ENCODE measurements at places on chromosomes 16 and 17. TPM values are rescaled to one million over a fixed set of nuclear protein-coding genes. Genes with fewer than 3 reads are reported as not detected.

Gene TMEM235
- total RNA-seq = 0.10 TPM

Gene ABHD15
- 16.2 TPM for total RNA-seq

Gene ABCA3
- total RNA-seq = 0.10 TPM

Gene C17orf113
- 0.49 TPM for total RNA-seq

Gene MT1F
- not detected for total RNA-seq

GRCh38 chr17:63041722-63042121 lies 75.7 kb downstream of the TANC2 start:
- peak overlapping the region; percentile 18 for H3K27ac ChIP-seq
- no peaks in the 10 kb centered on the region for H3K36me3 ChIP-seq
- H3K27me3 ChIP-seq = no peaks in the 10 kb centered on the region
- peak overlapping the region; percentile 5 for H3K4me3 ChIP-seq
- peaks cover 22% of the 10 kb centered on the region for H3K4me1 ChIP-seq

GRCh38 chr17:7232114-7232513 lies 2.2 kb downstream of the DVL2 start:
- no peak overlapping the region for H3K27ac ChIP-seq
- peaks cover 10% of the 10 kb centered on the region for H3K36me3 ChIP-seq
- DNase-seq = no peak
- 0 out of 2 replicates have a peak overlapping the region, but pooled peaks have one; percentile 74 for H3K4me3 ChIP-seq
- H3K27me3 ChIP-seq = no peaks in the 10 kb centered on the region
- H3K4me1 ChIP-seq = no peaks in the 10 kb centered on the region

GRCh38 chr16:67936124-67936879 lies at the start of gene PSMB10:
PSMB10 (minus strand) TSS chr16:67936850; CDS start chr16:67936749, 101 bp downstream.
- peak within 1 kb of the TSS; percentile 57 for H3K27ac ChIP-seq
- H3K4me1 ChIP-seq = 0 out of 2 replicates have a peak, but pooled peaks cover 5% of the 10 kb centered on the region
- no peaks in the 10 kb centered on the region for H3K27me3 ChIP-seq
- peak; percentile 43 for DNase-seq

DNA sequence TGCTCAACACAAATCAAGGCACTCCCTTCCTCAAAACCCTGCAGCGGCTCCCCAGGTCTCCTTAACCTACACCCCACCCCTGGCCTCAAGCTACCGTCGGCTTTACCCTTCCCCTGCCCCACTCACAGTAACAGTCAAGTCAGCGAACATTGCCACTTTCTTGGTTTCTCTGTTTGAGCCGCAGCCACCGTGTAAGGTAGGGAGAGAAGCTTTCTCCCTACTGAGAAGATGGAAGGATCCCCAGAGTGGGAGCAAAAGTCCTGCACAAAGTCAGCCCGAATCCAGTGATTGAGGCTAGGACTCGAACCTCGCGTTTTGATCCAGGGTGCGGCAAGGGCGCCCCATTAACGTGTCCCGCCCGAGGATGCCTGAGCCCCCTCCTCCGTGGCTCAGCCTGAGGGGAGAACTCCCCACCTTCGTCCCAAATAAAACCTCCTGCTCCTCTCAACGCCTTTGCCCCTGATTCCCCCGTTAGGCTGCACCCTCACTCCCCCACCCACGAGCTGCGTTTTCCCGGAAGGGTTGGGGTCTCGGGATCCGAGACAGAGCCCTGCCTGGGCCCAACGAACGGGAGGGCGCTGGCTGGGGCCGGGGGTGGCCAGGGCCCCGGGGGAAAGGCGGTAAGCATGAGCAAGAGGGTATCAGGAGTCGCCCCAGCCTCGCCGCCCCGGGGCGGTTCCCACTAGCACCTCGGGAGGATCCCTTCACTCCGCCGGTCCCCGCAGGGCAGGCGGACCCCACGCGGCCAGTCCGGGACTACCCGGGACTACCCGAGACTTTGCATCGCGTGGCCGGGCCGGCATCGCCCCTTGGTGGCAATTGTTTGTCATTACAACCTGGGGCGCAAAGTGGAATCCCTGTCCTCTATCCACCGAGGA lies 9.9 kb upstream of the NAGS start:
- H3K36me3 ChIP-seq = no peaks in the 10 kb centered on the region
- H3K27me3 ChIP-seq = peaks cover 16% of the 10 kb centered on the region
- no peaks in the 10 kb centered on the region for H3K4me1 ChIP-seq
- no peak overlapping the region for H3K27ac ChIP-seq

DNA sequence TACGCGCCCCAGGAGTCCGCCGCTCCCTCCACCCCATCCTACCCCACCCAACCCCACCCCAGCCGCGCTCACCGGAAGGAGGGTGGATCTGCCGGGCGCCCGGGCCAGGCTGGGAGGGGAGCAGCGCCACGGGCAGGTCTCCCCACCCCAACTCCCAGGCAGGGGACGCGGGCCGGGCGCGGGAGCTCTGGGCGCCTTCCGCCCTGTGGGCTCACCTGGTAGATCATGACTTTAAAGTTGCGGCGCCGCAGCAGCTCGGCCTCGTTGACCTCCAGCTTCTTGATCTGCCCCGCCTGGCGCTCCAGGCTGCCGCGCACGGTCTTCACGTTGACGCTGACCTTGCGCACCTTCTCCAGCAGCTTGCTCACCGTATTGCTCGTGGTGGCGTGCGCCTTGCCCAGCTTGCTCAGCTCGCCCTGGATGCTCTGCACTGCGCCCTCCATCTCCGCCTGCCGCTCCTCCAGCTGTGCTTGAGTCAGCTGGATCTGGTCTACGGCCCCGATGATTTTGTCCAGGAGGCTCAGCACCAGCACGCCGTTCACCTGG lies 571 bp downstream of the CAVIN1 start:
- H3K27me3 ChIP-seq = no peaks in the 10 kb centered on the region
- 0 out of 2 replicates have a peak, but pooled peaks cover 7% of the 10 kb centered on the region for H3K4me1 ChIP-seq
- H3K4me3 ChIP-seq = peak overlapping the region; percentile 72
- peak overlapping the region; percentile 64 for H3K27ac ChIP-seq
- DNase-seq = peak; percentile 63

DNA sequence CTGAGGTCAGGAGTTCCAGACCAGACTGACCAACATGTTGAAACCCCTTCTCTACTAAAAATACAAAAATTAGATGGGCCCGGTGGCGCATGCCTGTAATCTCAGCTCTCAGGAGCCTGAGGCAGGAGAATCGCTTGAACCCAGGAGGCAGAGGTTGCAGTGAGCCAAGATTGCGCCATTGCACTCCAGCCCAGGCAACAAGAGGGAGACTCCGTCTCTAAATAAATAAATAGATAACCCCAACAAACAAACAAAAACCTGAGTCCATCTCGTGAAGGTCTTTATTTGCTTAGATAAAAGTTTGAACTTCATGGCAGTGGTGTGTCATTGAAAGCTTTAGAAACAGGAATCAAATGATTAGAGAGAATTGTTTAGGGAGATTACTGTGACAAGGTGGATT lies 167.4 kb downstream of the BCAS3 start:
- H3K27ac ChIP-seq = no peak overlapping the region
- H3K27me3 ChIP-seq = no peaks in the 10 kb centered on the region
- no peaks in the 10 kb centered on the region for H3K4me1 ChIP-seq
- no peak overlapping the region for H3K4me3 ChIP-seq

GRCh38 chr17:82870091-82870491 lies 30.3 kb upstream of the ZNF750 start:
- DNase-seq = no peak
- no peak overlapping the region for H3K4me3 ChIP-seq
- H3K27ac ChIP-seq = no peak overlapping the region
- H3K36me3 ChIP-seq = peaks cover 37% of the 10 kb centered on the region

GRCh38 chr16:19138601-19139000 lies 24.8 kb downstream of the ITPRIPL2 start:
- no peaks in the 10 kb centered on the region for H3K36me3 ChIP-seq
- no peak overlapping the region for H3K27ac ChIP-seq
- H3K4me3 ChIP-seq = no peak overlapping the region

DNA sequence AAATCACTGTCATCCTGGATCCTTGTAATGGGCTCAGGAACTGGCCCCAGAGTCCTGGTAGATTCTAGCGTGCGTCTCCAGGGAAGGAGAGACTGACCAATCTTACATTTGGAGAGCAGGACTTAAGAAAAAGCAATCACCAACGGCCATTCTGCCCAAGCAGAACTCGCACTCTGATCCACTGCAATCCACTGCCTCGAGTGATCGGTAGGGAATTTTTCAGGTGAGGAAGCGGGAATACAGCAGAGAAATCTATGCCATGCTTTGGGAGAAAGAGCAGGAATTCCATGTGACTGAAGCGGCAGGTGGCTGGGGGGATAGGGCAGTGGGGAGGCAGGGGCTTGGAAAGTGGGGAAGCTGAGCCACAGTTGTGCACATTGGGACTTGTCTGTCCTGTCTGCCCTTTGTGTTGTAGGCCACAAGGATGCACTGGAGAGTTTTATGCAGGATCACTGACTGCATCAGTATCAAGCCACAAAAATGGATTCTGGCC lies 143.9 kb upstream of the HS3ST2 start:
- DNase-seq = no peak
- no peak overlapping the region for H3K27ac ChIP-seq
- H3K36me3 ChIP-seq = no peaks in the 10 kb centered on the region
- no peaks in the 10 kb centered on the region for H3K27me3 ChIP-seq
- peak overlapping the region; percentile 42 for H3K4me3 ChIP-seq
- H3K4me1 ChIP-seq = peaks cover 5% of the 10 kb centered on the region

DNA sequence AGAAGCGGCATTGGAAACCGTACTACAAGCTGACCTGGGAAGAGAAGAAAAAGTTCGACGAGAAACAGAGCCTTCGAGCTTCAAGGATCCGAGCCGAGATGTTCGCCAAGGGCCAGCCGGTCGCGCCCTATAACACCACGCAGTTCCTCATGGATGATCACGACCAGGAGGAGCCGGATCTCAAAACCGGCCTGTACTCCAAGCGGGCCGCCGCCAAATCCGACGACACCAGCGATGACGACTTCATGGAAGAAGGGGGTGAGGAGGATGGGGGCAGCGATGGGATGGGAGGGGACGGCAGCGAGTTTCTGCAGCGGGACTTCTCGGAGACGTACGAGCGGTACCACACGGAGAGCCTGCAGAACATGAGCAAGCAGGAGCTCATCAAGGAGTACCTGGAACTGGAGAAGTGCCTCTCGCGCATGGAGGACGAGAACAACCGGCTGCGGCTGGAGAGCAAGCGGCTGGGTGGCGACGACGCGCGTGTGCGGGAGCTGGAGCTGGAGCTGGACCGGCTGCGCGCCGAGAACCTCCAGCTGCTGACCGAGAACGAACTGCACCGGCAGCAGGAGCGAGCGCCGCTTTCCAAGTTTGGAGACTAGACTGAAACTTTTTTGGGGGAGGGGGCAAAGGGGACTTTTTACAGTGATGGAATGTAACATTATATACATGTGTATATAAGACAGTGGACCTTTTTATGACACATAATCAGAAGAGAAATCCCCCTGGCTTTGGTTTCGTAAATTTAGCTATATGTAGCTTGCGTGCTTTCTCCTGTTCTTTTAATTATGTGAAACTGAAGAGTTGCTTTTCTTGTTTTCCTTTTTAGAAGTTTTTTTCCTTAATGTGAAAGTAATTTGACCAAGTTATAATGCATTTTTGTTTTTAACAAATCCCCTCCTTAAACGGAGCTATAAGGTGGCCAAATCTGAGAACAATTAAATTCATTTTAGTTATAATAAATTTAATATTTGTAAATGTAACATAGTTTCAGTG lies 1.7 kb downstream of the HEXIM1 start:
- peak; percentile 68 for DNase-seq
- H3K4me3 ChIP-seq = peak overlapping the region; percentile 80
- peaks cover 16% of the 10 kb centered on the region for H3K4me1 ChIP-seq
- H3K27me3 ChIP-seq = no peaks in the 10 kb centered on the region
- peak overlapping the region; percentile 32 for H3K27ac ChIP-seq

DNA sequence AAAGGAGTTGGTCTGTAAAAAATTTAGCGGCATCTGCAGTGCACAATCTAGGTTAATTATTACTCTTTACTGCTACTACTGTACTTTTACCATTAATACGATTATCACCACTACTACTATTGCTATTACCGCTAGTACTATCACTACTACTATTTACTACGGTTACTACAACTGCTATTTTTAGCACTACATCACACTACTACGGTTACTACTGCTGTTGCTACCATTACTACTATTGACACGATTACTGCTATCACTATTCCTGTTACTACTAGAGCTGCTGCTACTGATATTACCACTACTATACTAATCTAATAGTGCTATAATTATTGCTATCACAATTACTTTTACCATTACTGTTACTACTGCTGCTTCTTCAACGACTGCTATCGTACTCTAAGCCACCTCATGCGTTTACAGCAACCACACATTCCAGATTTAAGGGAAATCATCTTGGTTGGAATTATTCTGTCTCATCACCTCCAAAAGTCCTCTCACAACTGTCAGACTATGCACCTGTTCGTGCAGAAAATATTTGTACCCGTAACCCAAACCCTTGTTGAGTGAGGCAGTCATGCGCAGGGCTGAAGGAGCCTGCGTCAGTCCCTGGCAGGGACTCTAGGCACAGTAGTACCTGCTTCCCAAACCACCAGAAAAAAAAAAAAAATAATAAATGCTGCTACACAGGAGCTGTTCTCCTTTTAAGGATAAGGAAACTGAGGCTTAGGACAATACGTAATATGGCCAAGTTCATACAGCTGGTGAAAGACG lies 59.5 kb downstream of the MAF start:
- H3K27me3 ChIP-seq = no peaks in the 10 kb centered on the region
- H3K4me1 ChIP-seq = no peaks in the 10 kb centered on the region
- H3K27ac ChIP-seq = no peak overlapping the region
- no peak for DNase-seq
- no peaks in the 10 kb centered on the region for H3K36me3 ChIP-seq

GRCh38 chr17:2855063-2855600 lies 58.9 kb downstream of the RAP1GAP2 start:
- no peak overlapping the region for H3K27ac ChIP-seq
- H3K36me3 ChIP-seq = no peaks in the 10 kb centered on the region
- no peaks in the 10 kb centered on the region for H3K4me1 ChIP-seq
- no peaks in the 10 kb centered on the region for H3K27me3 ChIP-seq

- H3K36me3 ChIP-seq = no peaks in the 10 kb centered on the region
- DNase-seq = no peak
- H3K27ac ChIP-seq = no peak overlapping the region
- H3K27me3 ChIP-seq = no peaks in the 10 kb centered on the region
Observed at GRCh38 chr17:27403480-27404005, 52.7 kb upstream of the KSR1 start.

DNA sequence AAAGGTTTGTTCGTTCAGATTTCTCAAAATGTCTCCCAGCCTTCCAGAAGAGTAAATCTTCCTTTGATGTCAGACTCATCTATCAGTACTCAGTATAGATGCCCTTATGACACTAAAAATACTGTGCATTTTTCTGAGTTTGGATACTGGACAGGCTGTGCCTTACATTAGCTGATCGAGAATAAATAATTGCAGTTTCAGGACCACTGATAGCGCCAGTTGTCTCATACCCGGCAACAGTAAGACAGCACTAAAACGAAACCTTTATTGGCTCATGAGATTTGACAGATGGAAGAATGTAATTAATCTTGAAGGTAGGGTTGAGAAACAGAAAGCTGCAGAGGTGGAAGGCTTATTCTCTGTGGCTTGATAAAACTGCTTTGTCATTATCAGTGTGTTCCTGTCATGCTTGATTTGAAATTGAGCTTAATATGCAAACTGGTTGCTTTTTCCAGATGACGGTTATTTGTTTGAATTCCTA lies 1.2 kb downstream of the ATP6V0A1 start:
- H3K27ac ChIP-seq = no peak overlapping the region
- H3K36me3 ChIP-seq = peaks cover 12% of the 10 kb centered on the region
- no peaks in the 10 kb centered on the region for H3K27me3 ChIP-seq
- peak overlapping the region; percentile 73 for H3K4me3 ChIP-seq
- peak; percentile 40 for DNase-seq

Data from SJCRH30 (cell line).